Activated naive CD8-positive, alpha-beta T cell treated with anti-CD3 and anti-CD28 coated beads for 36 hours (primary cell): ENCODE measurements at places on chromosomes 12 and 14.

GRCh38 chr12:52946334-52946733 is 2.6 kb upstream of the KRT18 start:
- DNase-seq = no peak

- DNase-seq = no peak
Measured at GRCh38 chr12:96513681-96514080, 24.3 kb downstream of the CFAP54 start.

DNA sequence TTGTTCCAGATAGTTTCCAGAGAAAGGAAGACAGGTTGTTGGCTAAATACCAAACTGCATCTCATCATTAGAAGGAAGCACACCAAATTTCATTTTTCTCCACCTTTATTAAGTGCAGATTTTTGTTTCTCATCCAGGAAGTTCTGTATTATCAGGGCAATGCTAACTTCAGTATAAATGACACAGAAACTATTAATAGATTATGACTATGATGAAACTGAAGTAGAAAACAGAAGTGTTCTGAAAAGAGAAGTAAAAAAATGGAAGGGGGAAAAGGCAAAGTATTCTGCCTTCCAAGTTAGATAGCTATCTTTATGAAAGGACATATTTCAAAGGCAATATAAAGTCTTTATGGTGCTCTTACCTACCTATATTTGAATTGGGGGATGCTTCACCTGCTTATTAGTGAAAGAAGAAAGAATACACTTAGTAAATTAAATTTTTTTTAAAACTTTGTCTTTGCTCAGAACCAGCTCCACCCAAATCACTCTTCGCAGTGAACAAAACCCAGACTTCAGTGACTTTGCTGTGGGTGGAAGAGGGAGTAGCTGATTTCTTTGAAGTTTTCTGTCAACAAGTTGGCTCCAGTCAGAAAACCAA is 223.9 kb downstream of the PTPRO start:
- DNase-seq = no peak

DNA sequence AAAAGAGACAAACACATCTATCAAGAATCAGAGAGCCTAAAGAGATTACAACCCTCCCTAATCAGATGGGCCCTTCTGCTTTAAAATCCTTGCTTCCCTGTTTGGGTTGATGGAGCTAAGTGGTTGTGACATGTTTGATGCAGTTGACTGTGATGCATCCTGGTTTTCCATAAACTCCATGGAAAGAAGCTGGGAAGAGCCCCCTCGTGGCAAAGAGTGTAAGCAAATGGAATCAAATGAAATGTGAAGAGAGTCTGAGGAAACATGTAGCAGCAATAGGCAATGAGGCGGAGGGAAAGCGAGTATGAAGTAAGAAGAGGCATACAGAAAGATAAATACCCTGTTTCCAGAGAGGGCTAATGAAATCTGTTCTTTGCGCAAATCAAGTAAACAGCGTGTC is 70.4 kb upstream of the SLCO1C1 start:
- DNase-seq = no peak

- DNase-seq = no peak
Measured at GRCh38 chr14:37711356-37711830, 116.0 kb downstream of the TTC6 start.

DNA sequence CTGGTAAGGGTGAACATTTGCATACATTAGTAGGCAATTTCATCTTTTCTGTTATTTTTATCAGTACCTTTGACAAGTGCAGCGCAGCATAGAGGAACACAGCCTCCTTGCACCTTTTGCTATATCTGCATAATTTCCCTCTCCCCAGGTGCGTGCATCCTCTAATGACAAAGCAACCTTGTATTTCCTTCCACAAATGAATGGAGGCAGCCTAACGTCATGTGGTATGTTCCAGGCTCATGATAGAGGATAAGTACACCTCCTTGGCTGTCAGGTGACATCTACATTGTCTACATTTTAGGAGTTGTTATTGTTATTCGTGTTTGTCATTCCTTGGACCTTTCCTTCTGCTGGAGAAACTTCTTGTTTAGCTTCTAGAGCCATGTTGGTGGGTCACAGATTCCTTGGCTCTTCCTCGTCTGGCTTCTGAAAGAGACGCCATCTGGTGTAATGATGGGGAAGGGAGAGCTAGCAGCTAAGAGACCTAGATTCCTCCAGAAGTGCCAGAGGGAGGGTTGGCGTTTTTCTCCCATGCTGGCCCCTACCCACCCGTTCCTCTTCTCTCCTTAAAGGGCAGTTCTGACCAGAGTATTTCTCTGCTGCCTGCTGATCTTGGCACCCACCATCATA is 37.0 kb downstream of the EVL start:
- no peak for DNase-seq

GRCh38 chr12:44573723-44574122 is 302.4 kb downstream of the NELL2 start:
- DNase-seq = no peak

GRCh38 chr12:50482571-50482970 is 22.2 kb upstream of the DIP2B start:
- no peak for DNase-seq

DNA sequence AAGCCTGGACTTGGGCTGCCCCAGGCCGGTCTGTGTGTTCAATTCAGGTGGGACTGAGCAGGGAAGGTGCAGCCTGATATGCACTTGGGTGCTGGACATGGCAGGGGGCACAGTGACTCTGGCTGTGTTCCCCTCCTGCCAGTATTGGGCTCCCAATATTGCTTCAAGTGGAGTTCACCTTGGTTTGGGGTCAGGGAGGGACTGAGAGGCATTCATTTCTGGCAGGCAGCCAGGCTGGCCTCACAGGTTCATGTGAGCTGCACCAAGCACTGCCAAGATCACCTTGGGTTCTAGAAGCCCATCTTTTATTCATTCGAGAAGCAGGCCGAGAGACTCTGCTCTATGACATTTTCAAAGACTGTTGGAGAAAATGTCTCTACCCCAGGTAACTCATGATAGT is 245.0 kb downstream of the CHST11 start:
- DNase-seq = no peak

DNA sequence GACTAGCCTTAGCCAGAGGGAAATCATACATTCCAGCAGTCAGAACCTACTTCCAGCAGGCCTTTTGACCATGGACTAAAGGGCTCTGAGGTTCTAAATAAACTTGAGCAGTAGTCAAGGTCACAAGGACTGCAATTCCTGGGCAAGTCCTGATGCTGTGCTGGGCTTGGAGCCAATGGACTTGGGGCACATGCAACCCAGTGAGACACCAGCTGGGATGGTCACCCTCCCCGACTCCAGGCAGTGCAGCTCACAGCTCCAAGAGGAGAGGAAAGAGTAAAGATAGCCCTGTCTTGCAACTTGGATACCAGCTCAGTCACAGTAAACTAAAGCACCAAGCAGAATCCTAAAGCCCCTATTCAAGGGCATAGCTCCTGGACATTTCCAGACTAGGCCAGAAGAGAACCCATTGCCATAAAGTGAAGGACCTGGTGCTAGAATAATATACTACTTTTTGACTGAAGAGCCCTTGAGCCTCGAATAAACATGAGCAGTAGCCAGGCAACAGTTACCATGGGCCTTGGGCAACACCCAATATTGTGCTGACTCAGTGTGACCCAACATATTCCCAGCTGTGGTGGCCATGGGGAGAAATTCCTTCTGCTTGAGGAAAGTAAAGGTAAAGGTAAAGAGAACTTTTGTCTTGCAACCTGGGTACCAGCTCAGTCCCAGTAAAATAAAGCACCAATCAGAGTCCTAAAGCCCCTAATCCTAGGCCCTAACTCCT is 226.2 kb upstream of the CLEC14A start:
- DNase-seq = no peak
